SK-N-MC (cell line): ENCODE measurements at places on chromosomes 4 and X.

DNA sequence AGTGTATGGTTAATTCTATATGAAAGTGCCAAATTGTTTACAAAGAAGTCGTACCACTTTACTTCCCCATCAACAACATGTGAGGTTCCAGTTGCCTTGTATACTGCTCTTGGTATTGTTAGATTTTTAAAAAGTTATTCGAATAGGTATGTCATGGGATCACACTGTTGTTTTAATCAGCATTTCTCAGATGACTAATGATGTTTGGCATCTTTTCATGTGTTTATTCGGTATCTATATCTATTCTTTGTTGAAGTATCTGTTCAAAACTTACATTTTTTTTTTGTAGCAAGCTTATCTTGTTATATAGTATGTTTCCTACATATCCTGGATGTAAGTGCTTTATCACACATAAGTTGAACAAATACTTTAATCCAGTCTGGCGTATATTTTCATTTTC is 99.4 kb upstream of the MAB21L2 start:
- DNase-seq = no peak

DNA sequence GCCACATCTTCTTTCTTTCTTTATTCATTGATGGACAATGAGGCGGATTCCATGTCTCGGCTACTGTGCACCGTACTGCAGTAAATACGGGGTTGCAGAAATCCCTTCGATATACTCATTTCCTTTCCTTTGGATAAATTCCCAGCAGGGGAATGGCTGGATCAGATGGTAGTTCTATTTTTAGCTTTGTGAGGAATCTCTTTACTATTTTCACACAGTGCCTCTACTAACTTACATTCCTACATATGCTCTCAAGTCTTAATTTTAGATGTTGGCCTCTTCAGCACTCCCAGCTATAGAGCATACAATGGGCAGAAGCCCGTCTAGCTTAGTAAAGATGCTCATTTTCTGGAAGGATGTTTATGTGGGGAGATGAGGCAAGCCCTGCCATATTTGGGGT is 317.4 kb downstream of the ASMT start:
- no peak for DNase-seq

- DNase-seq = no peak
Observed at GRCh38 chr4:52172166-52172565, 121.1 kb downstream of the SPATA18 start.

- DNase-seq = no peak
Observed at GRCh38 chr4:35164063-35164462, 1080.3 kb downstream of the ARAP2 start.

GRCh38 chr4:3857269-3857926 is 91.2 kb downstream of the ADRA2C start:
- no peak for DNase-seq

GRCh38 chrX:56974408-56974807 is 20.9 kb downstream of the SPIN3 start:
- no peak for DNase-seq

DNA sequence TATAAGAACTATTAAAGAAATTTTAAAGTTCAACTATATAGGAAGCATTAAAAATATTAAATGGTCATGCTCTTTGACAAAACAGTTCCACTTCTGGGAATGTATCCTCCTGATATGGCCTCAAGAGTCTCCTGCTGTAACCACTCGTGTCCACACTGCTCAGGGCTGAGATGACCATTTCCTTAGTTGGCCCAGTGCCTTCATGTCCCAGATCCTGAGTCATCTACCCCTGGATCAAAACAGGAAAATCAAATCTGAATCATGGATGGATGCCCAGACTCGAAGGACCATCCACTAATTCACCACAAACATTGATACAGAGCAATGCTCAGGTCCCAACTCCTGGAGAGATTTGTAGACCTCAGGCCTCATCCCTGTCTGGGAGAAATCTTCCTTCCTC is 44.7 kb downstream of the GPRASP3 start:
- no peak for DNase-seq

- no peak for DNase-seq
Observed at GRCh38 chrX:25507801-25508200, 492.0 kb upstream of the ARX start.

DNA sequence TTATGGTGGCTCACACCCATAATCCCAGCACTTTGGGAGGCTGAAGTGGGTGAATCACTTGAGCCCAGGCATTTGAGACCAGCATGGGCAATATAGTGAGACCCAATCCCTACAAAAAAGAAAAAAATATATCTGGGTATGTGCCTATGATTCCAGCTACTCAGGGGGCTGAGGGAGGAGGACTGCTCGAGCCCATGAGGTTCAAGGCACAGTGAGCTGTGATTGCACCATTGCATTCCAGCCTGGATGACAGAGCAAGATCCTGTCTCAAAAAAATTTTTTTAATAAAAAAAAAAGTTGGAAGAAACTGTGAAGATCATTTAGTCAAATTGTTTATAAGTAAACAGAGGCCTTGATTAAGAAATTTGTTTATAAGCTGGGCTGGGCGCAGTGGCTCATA is 39.7 kb downstream of the KLHL8 start:
- no peak for DNase-seq

DNA sequence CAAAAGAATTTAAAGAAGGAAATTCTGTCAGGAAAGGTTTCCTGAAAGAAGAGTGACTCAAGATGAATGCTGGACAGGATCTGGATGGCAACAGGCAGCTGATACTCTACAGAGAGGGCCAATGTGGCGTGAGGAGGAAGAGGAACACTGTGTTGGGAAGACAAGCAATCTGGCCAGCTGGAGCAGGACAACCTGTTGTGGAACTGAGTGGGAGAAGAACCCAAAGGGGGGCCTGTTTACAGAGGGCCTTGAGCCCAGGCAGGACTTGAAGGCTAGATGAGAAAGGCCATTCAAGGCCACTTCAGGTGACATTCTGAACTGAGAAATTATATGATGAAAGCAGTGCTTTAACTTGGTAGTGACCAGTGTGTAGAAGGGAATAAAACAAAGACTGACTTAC is 8.5 kb downstream of the OTUD4 start:
- DNase-seq = no peak

- no peak for DNase-seq
Observed at GRCh38 chr4:41212616-41213203, 1.6 kb downstream of the APBB2 start.

- DNase-seq = no peak
Observed at GRCh38 chr4:168743131-168743530, 246.3 kb downstream of the PALLD start.

DNA sequence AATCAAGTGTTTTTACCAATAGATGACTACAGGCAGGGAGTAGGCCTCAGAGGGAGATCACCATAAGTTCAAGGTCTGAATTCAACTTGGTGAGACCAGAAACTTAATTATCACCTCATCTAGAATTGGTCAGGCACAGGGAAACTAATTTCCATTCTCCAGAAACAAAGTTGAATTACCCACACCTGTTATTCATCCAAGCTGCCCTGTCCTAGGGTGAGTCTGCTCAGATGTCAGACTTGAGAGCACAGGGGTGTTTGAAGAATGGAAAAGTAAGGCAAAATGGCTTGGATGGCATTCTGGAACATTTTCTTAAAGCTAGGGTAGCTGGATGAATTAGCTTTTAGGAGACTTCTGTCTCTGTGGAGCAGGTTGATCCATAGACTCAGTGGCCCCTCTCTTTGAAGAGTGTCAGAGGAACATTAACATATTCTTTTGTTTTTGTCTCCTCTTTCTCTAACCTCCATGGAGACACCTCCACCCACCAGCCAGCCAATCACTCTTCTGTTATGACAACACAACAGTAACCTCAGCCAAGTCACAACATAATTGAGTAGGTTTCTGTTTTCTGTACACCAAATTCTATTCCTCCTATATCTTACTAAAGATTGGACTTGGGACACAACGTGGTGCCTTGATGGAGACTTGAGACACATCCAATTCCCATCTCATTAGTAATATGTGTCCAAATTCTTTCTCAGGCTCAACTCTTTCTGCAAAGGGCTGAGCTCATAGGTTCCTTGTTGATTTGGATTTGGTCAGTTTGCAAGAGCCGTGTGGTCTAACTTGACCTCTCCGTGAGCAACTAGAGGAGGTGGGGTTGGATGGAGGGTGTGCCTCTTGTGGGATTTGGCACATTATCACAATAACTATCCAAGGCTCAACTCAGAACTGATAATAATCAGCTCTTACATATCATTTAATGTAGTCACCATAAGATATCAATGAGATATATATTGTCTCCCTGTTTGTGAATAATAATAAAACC is 45.1 kb downstream of the VSIG4 start:
- DNase-seq = no peak

DNA sequence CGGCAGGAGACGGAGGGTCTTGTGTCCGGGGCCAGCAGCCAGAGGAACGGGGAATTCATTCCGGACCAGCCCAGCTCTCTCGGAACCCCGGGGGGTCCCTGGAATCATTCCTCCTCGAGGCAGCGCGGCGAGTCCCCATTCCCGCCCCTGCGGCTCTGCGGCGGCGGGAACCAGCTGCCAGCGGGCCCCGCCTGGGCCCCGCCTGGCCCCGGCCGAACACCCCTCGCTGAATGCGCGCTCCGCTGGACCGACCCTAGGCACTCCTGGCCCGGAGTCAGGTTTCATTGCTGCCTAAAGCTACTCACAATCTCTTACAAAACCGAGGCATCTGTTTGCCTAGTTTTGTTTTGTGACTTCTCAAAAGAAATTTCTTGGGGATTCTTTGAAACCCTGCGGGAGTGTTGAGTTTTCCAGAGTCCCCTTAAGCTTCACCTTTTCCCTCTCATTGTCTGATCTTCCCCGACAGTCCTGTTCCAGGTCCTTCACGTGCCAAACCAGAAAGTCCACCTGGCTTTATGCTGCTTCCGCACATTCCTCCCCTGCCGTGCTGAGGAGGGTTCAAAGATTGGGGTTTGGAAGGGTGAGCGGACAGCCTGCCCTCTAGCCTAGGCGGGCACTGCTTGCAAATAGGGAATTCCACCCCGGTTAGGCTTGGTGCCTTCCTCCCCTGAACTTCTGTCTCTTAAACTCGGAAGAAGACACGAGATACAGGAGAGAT is 789 bp downstream of the ARHGAP10 start:
- DNase-seq = no peak

GRCh38 chrX:39636481-39636880 is 461.3 kb downstream of the BCOR start:
- DNase-seq = no peak

DNA sequence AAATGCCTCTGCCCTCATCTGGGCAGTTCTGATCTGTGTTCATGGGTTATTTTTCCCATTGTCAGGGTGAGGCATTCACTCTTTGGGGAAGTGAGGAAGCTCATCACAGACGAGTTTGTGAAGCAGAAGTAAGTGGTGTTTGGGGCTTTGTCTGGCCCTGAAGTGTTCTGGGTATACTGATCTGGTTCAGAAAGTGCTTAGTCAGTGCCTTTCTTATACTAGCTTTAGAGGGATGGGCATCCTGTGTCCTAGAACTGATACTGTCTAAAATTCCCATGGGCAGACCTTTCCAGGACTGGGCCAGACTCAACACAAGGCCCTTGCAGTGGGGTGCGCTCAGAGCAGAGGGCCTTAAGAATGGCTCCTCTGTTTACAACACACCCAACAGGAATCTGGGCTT is 6.4 kb downstream of the TRO start:
- no peak for DNase-seq

DNA sequence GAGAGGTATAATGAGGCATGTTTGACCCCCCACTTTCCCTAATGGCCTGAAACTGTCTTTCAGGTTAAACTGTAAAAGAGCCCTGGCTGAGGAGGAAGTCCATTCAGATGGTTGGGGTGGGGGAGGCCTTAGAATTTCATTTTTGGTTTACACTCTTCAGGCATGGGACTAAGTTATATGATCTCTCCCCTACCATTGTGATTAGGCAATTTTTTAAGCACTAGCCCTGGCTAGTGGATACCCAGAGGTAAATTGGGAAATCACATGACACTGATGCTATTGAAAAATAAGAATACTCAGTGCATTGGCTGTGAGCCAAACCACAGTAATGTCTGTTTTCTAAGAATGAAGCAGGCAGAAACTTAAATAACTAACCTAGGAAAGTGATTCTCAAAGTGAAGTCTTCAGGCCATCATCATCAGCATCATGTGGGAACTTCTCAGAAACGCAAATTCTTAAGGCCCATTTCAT is 149.7 kb downstream of the RRAGB start:
- no peak for DNase-seq

DNA sequence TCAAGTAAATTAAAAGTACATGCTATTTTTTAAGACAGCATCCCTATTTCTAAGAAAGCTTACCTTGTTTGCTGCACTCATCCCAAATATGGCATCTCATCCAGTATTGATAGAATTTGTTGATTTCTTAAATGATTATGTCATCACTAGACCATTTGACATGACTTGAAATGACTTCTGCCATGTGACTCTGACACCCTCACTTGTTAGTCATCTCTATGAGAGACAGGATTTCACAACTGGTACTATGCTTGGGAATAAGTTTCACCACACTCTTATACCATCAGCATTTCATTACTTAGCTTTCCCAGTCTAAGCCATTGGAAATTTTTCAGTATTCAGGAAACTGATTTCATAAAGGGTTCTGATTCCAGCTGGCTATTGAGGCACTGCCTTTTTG is 55.3 kb downstream of the TMPRSS11F start:
- no peak for DNase-seq

DNA sequence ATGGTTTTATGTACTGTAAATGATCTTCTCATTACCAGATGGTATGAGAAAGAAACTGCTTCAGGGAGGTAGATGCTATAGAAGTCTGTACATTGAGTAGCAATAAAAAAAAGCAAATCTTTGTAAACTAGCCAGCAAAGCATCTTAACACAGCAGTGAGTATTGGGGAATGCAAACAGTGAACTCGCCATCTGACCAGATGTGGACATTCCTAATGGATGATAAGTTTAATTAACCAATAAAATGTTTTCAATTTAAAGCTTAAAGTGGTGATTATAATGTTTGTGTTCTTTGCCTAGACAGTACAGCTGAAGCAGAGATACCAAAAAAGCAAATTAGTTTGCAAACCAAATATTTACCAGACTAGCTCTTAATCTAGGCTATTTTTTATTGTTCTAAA is 1144.2 kb downstream of the FAT4 start:
- DNase-seq = no peak

- DNase-seq = no peak
Observed at GRCh38 chrX:19065535-19065934, 56.7 kb downstream of the ADGRG2 start.

DNA sequence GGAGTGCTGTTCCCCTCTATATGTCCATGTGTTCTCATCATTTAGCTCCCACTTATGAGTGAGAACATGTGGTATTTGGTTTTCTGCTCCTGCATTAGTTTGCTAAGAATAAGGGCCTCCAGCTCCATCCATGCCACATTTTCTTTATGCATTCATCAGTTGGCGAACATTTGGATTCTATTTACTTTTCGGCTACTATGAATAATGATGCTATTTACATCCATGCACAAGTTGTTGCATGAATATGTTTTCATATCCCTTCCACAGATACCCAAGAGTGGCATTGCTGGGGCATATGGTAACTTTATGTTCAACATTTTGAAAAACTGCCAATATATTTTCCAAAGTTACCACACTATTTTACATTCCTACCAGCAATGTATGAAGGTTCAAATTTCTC is 13.8 kb upstream of the DDX53 start:
- no peak for DNase-seq

- no peak for DNase-seq
Observed at GRCh38 chr4:147843162-147843561, 111.3 kb downstream of the ARHGAP10 start.
